ENCODE measurements at places on chromosomes 1 and 21. TPM values are rescaled to one million over a fixed set of nuclear protein-coding genes. Genes with fewer than 3 reads are reported as not detected.

DNA sequence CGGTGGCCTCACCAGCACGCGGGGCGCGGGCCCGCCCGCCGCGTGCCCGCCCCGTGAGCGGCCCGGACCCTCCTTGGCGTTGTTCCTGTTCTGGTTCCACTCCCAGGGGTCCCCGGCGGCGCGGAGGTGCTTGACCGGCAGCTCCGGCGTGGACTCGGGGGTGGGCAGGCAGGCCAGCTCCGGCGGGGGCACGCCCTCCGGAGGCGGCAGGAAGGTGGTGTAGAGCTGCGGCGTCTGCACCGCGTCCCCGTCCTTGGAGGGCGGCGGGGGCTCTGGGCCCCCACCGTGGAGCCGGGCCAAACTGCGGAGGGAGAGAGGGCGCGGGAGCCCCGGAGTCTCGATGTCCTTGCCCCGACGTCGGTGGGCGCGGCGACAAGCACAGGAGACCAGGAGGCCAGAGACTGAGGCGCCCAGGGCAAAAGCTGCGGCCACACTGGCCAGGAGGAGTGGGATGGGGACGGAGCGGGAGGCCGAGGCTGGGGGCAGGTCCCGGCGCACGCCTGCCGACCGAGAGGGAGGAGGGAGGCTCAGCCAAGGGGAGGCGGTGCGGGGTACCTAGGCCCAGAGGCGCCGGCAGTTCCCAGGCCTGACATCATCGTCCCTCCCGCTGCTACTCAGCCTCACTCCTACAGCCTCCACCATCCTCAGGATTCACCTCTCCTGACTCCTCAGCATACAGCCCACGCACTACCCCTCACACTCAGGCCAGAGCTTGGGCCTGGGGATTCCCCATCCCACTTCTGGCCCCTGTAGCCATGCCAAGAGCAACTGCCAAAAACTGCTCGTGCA lies 13.2 kb downstream of the SEMA6C start:
- peak; percentile 64 for DNase-seq

DNA sequence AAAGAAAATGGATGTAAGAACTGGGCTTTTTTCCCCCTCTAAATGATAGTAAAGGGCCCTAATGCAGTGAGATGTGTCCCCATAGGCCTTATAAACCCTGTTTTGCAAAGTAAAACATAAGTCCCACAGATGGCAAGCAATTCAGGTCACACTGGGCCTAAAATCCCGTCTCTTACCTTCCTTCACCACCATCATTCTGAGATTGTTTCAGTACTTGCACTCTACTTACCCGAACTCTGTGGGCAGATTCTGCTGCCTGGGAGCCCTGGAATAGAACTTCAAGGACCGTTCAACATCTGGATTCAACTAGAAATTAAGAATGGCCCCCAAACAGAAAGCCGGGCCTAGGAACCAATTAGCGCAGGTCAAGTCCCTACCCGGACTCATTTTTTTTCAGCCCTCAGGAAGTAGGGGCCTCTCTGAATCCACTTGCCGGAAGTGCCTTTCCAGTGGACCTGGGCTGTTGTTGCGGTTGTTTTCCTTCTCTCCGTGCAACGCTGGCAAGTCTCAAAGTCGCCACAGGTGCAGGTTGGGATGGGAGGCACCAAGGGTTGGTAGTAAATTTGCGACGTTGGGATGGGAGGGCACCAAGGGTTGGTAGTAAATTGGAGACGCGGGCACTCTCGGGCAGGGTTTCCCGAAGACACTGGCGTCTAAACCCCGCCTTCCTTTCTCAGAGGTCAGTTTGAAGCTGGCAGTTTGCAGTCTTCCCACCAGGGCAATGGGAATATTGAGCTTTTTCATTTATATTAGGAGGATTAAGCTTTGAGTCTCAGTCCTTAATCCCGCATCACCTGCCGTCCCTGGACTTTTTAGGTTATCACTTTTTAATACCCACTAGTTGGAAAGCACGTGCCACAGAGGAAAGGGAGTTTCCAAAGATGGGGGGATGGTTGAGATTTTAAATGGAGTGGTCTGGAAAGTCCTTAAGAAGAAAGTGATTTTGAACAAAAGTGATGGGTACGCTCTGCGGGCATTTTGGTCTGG lies at the start of gene TMEM69:
TSS of gene TMEM69 (plus strand) at position 428 of the 987 bp plus-strand sequence. CDS start 2,888 bp downstream, outside the sequence.
- DNase-seq: peak; percentile 84

The DMRTA2 gene
- 0.11 TPM for total RNA-seq

DNA sequence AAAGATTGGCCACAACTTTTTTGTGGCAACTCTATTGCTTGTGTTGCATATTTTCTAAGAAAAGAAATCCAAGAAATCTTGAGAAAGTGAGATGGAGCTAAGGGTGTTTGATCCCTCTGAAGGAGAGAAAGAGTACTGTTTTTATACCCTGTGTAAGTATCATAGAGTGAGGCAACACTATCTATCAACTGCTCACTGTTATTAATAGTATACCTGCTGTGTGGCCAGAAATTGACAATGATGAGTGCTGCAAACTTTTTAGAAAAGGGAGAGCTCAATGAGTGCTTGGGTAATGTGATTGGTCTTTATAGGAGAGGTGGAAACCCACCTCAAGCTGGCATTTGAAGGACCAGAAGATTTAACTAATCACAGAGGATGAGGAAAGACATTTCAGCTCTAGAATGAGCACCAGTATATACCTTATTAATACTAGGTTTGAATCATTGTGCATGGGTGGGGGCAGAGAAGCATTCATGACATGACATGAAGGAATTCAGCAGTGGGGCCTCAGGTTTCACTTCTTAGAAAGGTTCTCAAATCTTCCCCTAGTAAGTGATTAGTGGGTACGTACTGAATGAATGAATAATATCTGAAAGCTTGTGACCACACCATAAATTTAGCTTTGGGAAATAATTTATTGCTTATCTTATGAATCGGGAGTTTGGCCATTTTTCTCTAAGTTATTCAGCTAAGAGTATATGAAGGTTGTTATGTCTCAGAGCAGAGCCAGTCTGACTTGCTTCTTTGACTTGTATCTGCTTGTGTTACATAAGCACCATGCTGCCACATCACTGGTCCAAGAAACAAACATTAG lies 169.2 kb upstream of the SGIP1 start:
- DNase-seq: no peak

DNA sequence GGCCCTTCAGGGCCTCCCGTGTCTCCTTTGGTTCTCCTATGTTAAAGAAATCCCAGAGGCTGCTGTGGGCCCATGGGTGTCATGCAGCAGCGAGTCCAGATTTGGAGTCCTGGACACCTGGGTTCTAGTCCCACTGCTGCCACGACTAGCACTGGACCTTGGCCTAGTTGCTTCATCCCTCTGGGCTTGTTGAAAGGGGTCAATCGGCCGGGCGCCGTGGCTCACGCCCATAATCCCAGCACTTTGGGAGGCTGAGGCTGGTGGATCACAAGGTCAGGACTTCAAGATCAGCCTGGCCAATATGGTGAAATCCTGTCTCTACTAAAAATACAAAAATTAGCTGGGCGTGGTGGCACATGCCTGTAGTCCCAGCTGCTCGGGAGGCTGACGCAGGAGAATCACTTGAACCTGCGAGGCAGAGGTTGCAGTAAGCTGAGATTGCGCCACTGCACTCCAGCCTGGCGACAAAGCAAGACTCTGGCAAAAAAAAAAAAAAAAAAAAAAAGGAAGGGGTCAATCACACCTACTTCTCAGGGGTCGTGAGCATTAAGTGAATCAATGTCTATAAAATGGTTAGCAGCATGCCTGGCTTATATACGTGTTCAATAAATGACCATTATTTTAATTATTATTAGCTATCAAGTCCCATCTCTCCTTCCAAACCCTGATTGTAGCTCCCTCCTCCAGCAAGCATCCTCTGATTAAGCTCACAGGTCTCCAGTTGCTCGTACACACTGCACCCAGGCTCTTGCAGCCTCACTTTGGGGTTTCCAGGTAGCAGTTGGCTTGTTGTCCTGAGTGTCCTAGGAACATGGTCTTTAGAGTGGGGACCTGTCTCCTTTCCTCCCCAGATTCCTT lies 43.8 kb downstream of the KIRREL1 start:
- DNase-seq: no peak

- no peak for DNase-seq
These were observed 167.9 kb downstream of the KIF26B start for GRCh38 chr1:245322673-245323072.

GRCh38 chr1:244615301-244615700 lies 37.6 kb upstream of the DESI2 start:
- no peak for DNase-seq

- DNase-seq: peak; percentile 45
These were observed 787 bp downstream of the JAK1 start for GRCh38 chr1:64965366-64966157.

GRCh38 chr1:59356627-59357026 lies 59.7 kb downstream of the FGGY start:
- DNase-seq: no peak

GRCh38 chr1:63710308-63710707 lies 63.5 kb upstream of the ROR1 start:
- no peak for DNase-seq

The PTPN14 gene
- 79.0 TPM for total RNA-seq

- DNase-seq: peak; percentile 47
These were observed 32.3 kb downstream of the CCN1 start for GRCh38 chr1:85612704-85613361.

- DNase-seq: no peak
These were observed 840 bp upstream of the HEATR1 start for GRCh38 chr1:236604905-236605806.

DNA sequence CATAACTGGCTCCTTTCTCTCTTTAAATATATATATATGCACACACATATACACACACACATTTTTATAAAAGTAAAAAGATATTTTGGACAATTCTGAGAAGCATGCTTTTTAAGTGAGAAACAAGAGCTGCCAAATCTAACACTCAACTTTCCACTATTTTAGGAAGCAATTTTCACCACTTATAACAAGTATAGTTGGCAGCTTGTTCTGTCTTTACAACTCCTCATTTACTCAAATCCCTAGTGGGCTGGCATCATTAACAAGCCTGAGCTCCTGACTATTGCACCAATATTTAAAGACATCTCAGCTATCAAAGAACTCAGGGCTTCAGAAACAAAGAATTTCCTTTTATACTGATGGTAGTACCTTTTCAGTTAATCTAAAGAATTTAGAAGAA lies 76.6 kb downstream of the RAB3GAP2 start:
- no peak for DNase-seq

The NES gene
- 168 TPM for total RNA-seq

- DNase-seq: peak; percentile 11
These were observed 26.7 kb upstream of the MX1 start for GRCh38 chr21:41399246-41399800.

- no peak for DNase-seq
These were observed 4.5 kb downstream of the NCMAP start for GRCh38 chr1:24560361-24560760.

DNA sequence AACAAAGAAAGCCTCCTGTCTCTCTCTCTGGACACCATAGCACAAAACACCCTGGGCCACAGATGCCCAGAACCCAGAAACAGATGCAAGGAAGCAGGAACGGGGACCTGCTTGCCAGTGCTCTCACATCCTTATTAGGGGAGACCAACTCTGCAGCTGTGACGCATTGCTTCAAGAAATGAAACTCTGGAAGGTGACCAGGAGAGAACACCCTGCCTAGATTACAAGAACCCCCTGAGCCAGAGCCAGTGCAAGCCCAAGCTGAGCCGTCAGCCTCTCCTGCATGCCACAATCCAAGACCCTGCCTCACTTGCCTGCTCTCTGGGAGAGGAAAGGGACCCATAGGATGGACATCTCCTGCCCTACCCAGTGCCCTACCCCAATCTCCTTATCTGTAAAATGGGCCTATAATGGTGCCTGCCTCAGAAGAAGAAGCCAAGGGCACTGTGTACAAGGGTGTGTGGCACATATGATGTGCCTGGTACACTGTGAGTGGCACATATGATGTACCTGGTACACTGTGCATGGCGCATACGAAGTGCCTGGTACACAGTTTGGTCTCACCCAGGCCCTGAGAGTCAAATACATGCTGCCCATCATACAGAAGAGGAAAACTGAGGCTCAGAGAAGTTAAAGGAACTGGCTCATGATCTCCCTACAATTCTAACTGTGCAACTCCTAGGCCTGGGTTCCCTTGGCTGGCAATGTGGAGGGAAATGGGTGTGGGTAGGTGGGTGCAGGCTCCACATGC lies 16.8 kb upstream of the FAM131C start:
- no peak for DNase-seq

The DAB1 gene
- total RNA-seq: 9.2 TPM

- DNase-seq: no peak
These were observed 46.7 kb upstream of the DMRTB1 start for GRCh38 chr1:53412285-53413174.

GRCh38 chr1:173392895-173393658 lies 84.1 kb upstream of the PRDX6 start:
- DNase-seq: no peak

- DNase-seq: no peak
These were observed 11.0 kb upstream of the REN start for GRCh38 chr1:204177133-204177532.

DNA sequence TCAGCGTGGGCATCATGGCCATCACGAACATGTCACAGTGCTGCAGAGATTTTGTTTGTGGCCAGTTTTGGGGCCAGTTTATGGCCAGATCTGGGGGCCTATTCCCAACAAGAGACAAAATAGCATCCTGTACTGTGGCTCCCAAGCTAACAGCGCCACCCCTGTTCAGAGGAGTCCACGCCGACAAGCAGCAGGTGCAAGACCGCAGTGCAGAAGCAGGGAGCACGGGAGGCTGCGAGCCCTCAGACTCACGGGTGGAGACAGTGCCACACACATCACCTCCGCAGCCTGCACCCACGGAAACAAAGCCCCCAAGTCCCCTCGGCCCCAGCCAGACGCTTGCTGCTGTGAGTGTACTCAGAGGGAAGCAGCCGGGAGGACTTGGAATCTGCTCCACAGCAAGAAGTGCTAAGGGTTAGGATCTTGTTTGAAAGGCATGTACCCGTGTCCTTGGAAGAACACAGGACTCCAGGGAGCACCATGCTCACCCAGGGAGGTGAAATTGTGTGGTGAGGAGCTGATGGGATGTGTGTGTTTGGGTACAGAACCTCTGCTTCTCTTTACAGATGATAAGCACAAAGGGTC lies 7.1 kb downstream of the TCP10L start:
- DNase-seq: peak; percentile 79

The NBPF6 gene
- not detected for total RNA-seq

DNA sequence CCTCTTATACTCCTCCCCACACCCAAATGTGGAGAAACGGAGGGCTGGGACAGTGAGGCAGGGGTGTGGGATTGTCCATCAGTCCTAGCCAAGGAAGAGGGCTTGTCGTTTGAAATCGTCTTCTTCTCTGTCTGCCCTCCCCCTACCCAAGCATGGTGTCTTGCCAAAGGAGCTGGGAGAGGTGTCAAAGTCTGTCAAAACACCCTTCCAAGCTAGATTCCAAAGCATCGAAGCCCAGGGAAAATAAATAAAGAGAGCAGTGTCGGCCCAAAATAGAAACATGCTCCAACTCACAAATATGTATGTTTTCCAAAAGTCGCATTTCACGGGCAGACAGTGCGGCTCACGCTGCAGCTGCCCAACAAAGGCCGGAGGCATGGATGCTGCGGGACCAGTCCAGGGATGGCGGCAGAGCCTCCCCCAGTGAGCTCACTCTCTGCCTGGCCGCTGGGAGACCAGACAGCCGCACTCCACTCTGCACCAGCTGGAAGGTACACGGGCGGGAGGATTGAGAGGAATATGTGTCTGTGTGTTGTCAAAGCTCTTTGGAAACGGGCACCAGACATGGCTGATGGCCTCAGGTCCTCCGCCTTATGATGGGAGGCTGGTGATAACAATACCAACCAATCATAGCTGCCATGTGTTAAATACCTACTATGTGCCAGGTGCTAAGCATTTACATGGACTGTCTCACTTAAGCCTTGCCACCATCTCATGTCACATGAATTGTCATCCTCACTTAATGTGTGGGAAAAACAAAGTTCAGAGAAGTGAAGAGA lies 3.9 kb downstream of the DISP3 start:
- no peak for DNase-seq
